ENCODE measurements at places on chromosomes 7 and 10. TPM values are rescaled to one million over a fixed set of nuclear protein-coding genes. Genes with fewer than 3 reads are reported as not detected.

GRCh38 chr7:112411186-112411795, 39.0 kb upstream of the IFRD1 start:
- no peak for DNase-seq

DNA sequence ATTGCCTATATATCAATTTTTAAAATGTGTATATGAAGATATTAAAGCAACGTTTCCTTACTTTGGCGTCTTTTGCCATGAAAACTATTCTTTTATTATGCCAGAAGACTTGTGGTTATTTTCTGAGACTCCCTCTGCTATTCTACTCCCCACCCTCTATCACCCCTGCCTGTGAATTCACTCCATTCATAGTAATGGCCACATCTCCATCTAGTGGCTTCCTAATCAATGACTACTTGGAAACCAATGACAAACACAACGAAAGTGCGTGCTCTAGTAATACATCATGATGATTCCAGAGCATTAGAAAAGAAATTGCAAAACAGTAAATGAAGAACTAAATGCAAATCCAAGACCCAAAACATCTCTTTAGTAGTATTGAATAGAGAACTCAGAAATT, 186.7 kb upstream of the HGF start:
- DNase-seq = no peak

DNA sequence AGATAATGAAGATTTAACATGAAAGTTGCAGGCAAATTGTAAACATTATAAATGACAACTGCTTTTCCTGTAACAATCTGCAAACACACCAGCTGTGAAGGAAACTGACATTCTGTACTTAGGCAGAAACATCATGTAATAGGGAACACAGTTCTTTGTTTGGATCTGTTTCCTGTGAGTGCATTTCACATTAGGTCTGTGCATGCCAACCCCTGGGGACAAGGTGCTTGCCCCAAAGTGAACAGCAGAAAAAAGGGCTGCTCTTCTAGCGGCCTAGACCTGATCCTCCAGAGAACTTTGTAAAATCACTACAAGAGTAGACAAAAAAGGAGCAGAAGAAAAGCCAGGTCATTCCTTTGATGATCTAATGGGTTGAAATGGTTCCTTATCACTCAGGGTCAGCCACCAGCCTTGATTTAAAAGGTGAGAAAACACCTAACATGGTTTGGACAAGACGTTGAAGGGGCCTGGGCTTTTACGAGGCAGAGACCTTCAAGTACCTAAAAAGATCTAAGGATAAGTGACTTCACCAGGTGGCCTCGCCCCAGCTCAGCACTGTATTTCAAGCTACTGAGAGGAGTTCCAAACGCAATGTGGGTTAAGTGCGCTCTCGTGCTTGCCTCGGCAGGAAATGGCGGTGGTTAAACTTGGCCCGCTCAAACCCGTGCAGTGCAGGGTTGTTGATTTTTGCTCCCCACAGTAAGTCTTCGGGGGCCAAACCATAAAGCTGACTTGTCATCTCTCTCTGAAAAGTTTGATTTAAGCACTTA, 249.7 kb downstream of the CREB5 start:
- no peak for DNase-seq

DNA sequence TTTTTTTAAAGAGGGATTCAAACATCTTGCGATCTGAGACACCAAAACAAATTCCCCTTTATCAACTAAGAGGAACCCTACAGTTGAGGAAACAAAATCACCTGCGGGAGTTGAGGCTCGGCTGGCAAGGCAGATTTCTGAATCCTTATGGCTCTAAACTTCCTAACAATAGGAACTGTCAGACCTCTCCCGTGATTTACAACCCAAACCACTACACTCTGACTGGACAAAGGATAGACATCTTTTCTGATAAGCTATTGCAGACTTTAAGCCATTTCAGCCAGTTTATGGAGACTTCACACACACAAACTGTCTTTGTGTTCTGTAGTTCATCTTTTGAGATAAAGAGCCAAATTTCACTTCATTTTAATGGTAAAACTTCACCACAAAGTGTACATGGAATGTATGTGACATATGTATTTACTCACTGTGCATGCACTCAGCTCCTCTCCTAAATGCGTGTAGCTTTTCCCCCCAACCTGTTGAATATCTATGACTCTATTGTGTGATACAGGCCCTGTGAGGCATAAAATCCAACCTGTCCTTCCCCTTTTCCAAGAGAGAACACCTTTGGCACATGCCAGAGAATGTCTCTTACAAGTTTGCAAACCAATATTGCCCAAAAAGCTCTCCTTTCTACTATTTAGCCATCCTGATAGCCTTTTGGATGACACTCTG, 15.4 kb upstream of the TSPAN13 start:
- no peak for DNase-seq

DNA sequence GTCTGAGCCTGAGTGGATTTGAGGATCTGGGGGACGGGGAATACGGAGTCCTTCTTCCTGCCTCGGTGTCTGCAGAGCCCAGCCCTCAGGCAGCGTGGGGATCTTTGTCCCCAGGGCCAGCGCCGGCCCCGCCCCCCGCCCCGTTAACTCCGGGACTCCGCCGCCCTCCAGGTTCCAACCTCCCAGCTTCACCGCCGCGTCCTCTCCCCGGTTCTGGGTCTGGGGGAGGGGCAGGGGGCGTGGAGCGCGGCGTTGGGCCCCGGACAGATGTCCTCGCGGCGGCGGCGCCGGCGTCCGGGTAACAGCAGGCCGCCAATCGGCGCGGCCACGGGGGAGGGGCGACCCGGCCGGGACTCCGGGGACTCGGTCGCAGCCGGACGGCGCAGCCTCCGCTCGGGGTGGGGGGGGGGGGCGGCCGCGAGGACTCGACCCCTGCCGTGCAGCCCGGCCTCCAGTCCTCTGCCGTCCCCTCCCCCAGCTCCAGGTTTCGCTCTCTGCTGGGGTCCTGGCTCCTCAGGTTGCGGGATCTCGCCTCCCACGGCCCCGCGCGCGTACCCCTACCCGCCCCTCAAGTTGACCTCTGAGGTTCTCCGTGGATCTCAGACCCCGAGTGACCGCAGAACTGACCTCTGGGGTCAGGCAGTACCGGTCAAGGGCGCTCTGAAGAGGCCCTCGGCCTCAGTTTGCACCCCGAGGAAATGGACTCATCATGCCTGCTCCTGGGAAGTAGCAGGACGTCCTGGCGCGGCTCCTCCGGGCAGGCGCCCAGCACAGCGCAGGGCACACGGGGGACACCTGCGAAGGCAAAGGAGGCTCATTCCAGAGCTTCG, 2.3 kb upstream of the ELFN1 start:
- DNase-seq = no peak

GRCh38 chr7:41167836-41168235, 535.1 kb downstream of the INHBA start:
- no peak for DNase-seq

- no peak for DNase-seq
Measured at GRCh38 chr10:110269374-110270318, 35.1 kb downstream of the SMNDC1 start.

- DNase-seq = no peak
Measured at GRCh38 chr10:51075043-51075872, 971 bp downstream of the PRKG1 start.

- DNase-seq = no peak
Measured at GRCh38 chr7:134527979-134528371, 608 bp downstream of the AKR1B10 start.

GRCh38 chr7:134589491-134589941, 40.6 kb downstream of the AKR1B15 start:
- DNase-seq = no peak

- no peak for DNase-seq
Measured at GRCh38 chr7:106736508-106737201, 75.7 kb upstream of the CCDC71L start.

GRCh38 chr7:157211690-157212089, 73.0 kb downstream of the UBE3C start:
- no peak for DNase-seq

GRCh38 chr7:37424995-37425394, 23.7 kb downstream of the ELMO1 start:
- DNase-seq = no peak

- no peak for DNase-seq
Measured at GRCh38 chr7:7979558-7979957, 11.0 kb downstream of the GLCCI1 start.

DNA sequence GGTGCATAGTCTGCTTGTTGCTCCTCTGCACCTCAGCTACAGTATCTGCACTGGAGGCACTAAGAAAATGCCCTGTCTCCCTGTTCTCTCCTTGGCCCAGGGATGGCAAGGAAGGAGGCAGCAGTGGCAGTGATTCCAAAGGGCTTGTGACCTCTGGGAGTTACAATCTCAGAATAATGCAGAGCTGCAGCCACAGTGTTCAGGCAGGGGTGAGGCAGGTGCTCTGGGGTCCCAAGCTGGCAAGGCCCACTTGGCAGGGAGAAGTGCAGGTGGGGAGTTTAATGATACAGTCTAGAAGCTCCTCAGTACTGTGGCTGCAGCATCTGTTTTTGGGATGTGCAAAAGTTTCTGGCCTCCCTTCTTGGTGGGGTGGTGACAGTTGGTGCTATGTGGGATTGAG, 456.4 kb downstream of the CCSER2 start:
- no peak for DNase-seq

The LIPJ gene
- 0.19 TPM for total RNA-seq

The SNX10 gene
- total RNA-seq = 3.6 TPM

The NAT16 gene
- total RNA-seq = not detected

The CALCR gene
- not detected for total RNA-seq

The SOSTDC1 gene
- total RNA-seq = 2.8 TPM

The NKX1-2 gene
- total RNA-seq = 2.3 TPM

The MMD2 gene
- not detected for total RNA-seq

The CCDC172 gene
- total RNA-seq = not detected

The MTPN gene
- total RNA-seq = 100 TPM

The CALML3 gene
- 402 TPM for total RNA-seq

The ZNF775 gene
- total RNA-seq = 1.6 TPM

Data from esophagus squamous epithelium (tissue), 5 donors.